ENCODE measurements at places on chromosomes 2 and 18. TPM values are rescaled to one million over a fixed set of nuclear protein-coding genes. Genes with fewer than 3 reads are reported as not detected.

The GPR17 gene
- not detected for total RNA-seq

- no peaks in the 10 kb centered on the region for H3K36me3 ChIP-seq
- DNase-seq: peak; percentile 27
- peaks cover 4% of the 10 kb centered on the region for H3K4me1 ChIP-seq
Observed at GRCh38 chr2:195520671-195521155, 136.3 kb upstream of the SLC39A10 start.

DNA sequence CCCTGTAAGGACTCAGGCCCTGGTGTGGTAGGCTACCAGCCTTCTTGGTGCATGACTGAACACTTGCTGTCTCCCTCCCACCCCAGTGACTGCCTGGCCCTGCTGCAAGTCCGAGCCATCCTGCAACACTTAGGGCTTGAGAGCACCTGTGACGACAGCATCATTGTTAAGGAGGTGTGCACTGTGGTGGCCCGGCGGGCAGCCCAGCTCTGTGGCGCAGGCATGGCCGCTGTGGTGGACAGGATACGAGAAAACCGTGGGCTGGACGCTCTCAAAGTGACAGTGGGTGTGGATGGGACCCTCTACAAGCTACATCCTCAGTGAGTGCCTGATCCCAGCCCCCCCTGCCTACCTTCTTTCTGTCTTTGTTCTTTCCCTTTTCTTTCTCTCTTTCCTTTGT is 55.2 kb downstream of the HK2 start:
- H3K27me3 ChIP-seq: no peaks in the 10 kb centered on the region
- no peak for DNase-seq
- H3K36me3 ChIP-seq: peaks cover 55% of the 10 kb centered on the region
- no peak overlapping the region for H3K27ac ChIP-seq

DNA sequence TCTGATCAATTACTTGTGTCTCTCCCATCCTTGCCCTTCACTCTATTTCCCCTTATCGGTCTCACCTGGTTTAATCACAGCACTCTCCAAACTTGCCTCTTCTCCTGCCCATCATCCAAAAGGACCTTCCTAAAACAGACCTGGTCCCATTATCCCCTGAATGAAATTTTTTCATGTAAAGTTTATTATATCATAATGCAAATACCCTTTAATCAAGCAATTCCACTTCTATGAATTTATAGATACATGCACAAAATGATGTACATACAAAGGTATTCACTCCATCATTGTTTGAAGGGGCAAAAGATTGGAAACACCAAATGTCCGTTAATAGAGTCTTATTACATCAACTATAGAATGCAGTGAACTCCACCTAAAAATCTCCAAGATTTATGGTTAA is 88.1 kb upstream of the PKDCC start:
- H3K4me3 ChIP-seq: no peak overlapping the region
- no peak overlapping the region for H3K27ac ChIP-seq
- no peak for DNase-seq
- H3K4me1 ChIP-seq: peaks cover 26% of the 10 kb centered on the region
- no peaks in the 10 kb centered on the region for H3K27me3 ChIP-seq
- H3K36me3 ChIP-seq: no peaks in the 10 kb centered on the region

- peaks cover 10% of the 10 kb centered on the region for H3K4me1 ChIP-seq
- no peaks in the 10 kb centered on the region for H3K36me3 ChIP-seq
- DNase-seq: peak; percentile 79
- H3K27me3 ChIP-seq: no peaks in the 10 kb centered on the region
Observed at GRCh38 chr18:57910817-57911216, 107.7 kb upstream of the ATP8B1 start.

GRCh38 chr2:119426801-119427395 is 4.8 kb upstream of the TMEM37 start:
- 0 out of 2 replicates have a peak, but pooled peaks cover 9% of the 10 kb centered on the region for H3K27me3 ChIP-seq
- no peak for DNase-seq
- no peak overlapping the region for H3K27ac ChIP-seq
- no peak overlapping the region for H3K4me3 ChIP-seq
- H3K4me1 ChIP-seq: peaks cover 23% of the 10 kb centered on the region

- DNase-seq: no peak
- H3K27me3 ChIP-seq: no peaks in the 10 kb centered on the region
- no peak overlapping the region for H3K4me3 ChIP-seq
- H3K4me1 ChIP-seq: peaks cover 7% of the 10 kb centered on the region
- H3K27ac ChIP-seq: no peak overlapping the region
Observed at GRCh38 chr2:128564131-128564530, 245.5 kb upstream of the HS6ST1 start.

GRCh38 chr2:126921066-126921465 is 22.4 kb downstream of the TEX51 start:
- H3K4me3 ChIP-seq: no peak overlapping the region
- no peak for DNase-seq
- no peaks in the 10 kb centered on the region for H3K27me3 ChIP-seq

The HOXD13 gene
- total RNA-seq: not detected

DNA sequence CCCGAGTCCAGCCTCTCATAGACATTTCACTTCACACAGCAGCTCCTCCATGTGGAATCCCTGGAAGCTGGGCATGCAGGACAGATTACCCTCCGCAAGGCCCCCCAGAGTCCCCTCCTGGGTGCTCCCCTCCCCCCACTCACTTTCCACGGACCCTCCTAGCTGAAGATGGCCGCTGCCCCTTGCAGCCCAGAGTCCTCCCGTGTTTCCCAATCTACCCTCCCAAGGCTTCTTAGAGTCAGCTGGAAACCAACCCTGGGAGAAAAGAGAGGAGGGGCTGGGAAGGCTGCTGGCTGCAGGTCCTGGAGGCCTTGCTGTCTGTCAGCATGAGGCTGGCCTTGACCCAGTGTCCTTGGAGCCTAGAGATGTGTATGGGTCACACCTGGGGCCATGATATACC is 49.0 kb upstream of the HAAO start:
- H3K27me3 ChIP-seq: no peaks in the 10 kb centered on the region
- DNase-seq: no peak
- H3K4me1 ChIP-seq: no peaks in the 10 kb centered on the region
- no peak overlapping the region for H3K27ac ChIP-seq

DNA sequence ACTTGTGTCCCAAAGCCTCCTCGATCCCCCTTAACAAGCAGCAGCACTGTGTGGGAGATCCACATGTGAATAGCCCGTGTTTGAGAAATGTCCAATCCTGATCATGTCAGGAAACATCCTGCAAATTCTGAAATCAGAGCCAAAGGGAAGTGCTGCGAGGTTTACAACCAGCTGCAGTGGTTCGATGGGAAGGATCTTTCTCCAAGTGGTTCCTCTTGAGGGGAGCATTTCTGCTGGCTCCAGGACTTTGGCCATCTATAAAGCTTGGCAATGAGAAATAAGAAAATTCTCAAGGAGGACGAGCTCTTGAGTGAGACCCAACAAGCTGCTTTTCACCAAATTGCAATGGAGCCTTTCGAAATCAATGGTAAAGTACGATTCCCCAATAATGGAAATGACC is at the start of gene MARCO:
Gene MARCO (plus strand): TSS at position 164 of the 400 bp plus-strand sequence. CDS start 107 bp downstream, at position 271.
- no peak for DNase-seq
- H3K4me1 ChIP-seq: no peaks in the 10 kb centered on the region
- H3K27ac ChIP-seq: no peak within 1 kb of the TSS

The KCNG3 gene
- 33.8 TPM for total RNA-seq

The MAP3K19 gene
- not detected for total RNA-seq

The ERFE gene
- 3.3 TPM for total RNA-seq

- H3K36me3 ChIP-seq: no peaks in the 10 kb centered on the region
- no peak overlapping the region for H3K4me3 ChIP-seq
- H3K4me1 ChIP-seq: no peaks in the 10 kb centered on the region
Observed at GRCh38 chr2:7017671-7018281, 100.6 kb downstream of the RNF144A start.

GRCh38 chr2:189841019-189841418 is 56.8 kb downstream of the PMS1 start:
- no peak for DNase-seq
- H3K36me3 ChIP-seq: no peaks in the 10 kb centered on the region
- no peaks in the 10 kb centered on the region for H3K27me3 ChIP-seq
- no peak overlapping the region for H3K27ac ChIP-seq

GRCh38 chr2:185375731-185376130 is 362.9 kb upstream of the FSIP2 start:
- no peak for DNase-seq
- H3K27ac ChIP-seq: no peak overlapping the region
- H3K36me3 ChIP-seq: no peaks in the 10 kb centered on the region
- H3K4me3 ChIP-seq: no peak overlapping the region

Data from GM23338 (cell line).